Heart left ventricle (tissue), 16 donors: ENCODE measurements at places on chromosomes 11 and 22.
A peak's percentile ranks its signal among the peaks of the same experiment; 100 is the strongest.

DNA sequence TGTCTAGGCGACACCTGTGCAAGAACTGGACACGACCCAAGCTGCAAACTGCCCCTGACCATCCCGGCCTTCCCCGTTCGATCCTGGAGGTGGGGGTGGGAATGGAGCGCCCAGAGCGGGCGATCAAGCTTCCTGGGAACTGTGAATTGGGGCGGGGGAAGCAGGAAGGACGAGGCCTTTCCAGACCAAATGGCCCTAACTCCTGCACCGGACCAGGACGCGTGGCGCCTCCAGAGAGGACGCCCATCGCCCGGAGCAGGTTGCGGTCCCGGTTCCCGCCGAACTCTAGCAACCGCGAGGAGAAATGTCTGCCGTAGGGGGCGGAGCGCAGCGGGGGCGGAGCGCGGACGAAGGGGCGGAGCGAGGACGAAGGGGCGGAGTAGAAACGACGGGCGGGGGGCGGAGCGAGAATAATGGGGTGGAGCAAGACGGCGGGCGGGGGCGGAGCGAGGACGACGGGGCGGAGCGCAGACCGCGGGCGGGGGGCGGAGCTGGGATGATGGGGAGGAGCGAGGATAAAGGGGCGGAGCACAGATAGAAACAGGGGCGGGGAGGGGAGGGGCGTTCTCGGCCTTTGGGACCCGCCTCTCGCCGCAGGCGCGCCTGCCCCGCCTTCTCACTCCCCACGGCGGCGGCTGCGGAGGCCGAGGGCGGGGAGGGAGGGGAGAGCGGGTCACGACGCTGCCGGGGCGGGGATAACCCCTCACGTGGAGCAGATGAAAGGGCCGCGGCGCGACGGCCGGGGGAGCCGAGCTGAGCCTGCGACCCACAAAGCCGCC lies at the start of gene ZNRF3:
Gene ZNRF3 (plus strand): TSS at position 695 of the 779 bp plus-strand sequence. CDS start 195 bp downstream, outside the sequence.
- peak; percentile 94 for DNase-seq

DNA sequence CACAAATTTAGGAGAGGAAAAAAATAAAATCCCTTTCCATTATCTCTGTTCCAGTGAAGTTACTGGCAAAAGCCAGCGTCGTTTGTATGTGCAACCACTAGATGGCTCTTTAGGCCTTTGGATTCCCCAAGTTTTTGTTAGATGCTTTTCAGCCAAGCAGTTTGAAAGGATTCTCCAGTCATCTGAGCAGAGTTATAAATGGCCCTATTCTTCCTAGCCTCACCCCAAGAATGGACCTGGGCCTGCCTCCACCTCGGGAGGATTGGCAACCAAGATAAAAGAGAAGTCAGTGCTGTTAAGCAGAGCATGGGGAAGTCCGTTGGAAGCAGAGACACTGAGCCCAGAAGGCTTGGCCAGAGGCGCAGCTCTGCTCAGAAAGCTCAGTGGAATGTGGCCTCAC lies 15.4 kb downstream of the FAM181B start:
- no peak for DNase-seq

- DNase-seq, result no peak
These were observed 2.1 kb downstream of the TP53AIP1 start for GRCh38 chr11:128940603-128941002.

DNA sequence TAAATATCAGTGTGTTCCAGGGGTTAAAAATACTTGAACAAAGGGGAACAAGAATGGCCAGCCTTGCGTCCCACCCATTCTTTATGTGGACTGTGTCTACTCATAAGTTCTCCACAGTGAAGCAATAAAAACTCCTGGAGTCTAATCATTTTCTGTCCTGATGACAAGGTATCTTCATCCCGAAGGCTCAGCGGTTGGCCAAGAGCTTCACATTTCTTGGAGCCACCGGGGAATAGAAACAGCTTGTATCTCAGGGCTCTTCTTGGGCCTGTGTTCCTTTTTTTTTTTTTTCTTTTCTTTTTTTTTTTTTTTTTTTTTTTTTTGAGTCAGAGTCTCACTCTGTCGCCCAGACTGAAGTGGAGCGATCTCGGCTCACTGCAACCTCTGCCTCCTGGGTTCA lies 36.8 kb upstream of the ADORA2A start:
- no peak for DNase-seq

GRCh38 chr11:105466582-105467228 lies 143.2 kb upstream of the GRIA4 start:
- no peak for DNase-seq

DNA sequence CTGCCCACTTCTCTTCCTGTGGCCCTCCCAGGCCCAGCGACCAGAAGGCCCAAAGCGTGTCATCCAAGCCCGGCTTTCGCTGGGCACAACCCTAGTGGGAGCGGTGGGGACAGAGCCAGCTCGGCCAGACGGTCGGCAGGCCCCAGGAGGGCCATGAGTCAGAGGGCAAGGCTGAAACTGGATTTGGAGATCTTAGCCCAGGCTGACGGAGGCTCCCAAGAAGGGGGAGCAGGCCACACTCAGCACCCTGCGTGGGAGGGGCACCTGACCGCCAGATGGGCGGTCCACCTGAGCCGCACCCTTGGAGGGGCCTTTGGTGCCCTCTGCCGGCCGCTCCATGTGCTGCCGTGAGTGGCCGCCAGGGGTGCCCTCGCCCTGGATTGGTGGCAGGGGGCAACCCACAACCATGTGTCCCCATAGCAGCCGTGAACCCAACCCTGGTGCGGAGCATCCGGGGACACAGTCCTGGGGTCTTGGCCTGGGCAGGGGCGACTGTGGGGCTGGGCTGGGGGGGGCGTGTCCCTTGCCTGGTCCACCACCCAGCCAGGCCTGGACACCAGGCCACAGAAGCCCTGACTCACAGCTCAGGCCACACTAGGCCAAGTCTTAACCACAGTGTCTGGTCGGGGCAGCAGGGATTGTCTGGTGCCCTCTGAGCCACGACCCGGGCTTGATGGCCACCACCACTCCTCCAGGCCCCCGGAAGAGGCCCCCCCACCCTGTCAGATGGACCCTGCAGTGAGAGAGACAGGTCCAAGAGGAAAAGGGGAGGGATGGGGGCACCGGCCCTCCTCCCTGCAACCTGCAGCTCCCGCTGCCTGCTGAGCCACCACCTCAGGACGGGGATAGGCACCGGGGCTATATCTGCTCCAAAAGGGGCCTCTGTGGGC lies 19.2 kb upstream of the TALDO1 start:
- DNase-seq, result peak; percentile 68

- DNase-seq, result no peak
These were observed 195.9 kb downstream of the SNX19 start for GRCh38 chr11:130720232-130721022.

GRCh38 chr11:110474578-110474977 lies 44.8 kb downstream of the FDX1 start:
- DNase-seq, result no peak

DNA sequence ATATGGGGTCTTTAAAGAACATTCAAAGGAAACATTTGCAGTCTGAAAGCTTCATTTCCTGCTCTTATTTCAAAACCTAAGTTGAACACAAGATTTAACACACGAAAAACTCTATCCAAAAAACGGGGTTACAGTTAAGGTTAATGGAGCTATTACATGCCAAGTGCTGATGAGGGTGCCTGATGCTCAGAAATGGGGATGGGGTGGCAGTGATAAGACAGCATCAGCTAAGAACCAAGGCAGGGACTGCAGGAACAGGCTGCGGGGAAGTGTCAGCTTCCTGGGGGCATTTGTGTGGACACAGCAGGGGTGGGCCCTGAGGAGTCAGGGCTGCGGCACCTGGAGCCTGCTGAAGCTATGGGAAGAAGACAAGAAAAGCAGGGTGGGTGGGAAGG lies 12.2 kb downstream of the DGCR2 start:
- no peak for DNase-seq

GRCh38 chr22:50179937-50180726 lies 5.6 kb upstream of the TRABD start:
- no peak for DNase-seq
